ENCODE measurements at places on chromosomes 5 and 9.

DNA sequence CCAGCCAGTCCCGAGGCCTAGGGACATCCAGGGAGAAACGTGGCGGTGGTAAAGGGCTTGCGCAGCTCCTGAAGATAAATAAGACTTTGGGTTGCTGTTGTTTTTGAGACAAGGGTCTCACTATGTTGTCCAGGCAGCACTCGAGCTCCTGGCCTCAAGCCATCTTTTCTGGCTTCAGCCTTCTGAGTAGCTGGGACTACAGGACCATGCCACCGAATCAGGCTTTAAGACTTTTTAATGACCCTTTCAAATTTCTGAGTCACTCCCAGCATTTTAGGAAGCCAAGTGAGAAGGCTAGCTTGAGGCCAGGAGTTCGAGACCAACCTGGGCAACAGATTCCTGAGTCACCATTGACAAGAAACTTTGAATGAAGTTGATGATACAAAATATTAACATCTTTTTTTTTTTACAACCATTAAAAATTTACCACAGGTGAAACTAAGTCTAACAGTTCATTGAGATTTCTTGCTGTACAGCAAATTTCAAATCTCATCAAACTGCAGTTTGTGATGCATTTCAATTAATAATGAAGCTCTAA lies 817 bp upstream of the GNE start:
- DNase-seq, result no peak

GRCh38 chr9:78150312-78150982 lies 85.4 kb upstream of the CEP78 start:
- DNase-seq, result no peak

GRCh38 chr9:26520141-26520540 lies 372.5 kb downstream of the CAAP1 start:
- DNase-seq, result no peak

GRCh38 chr5:71522151-71522550 lies 65.0 kb upstream of the MCCC2 start:
- no peak for DNase-seq

DNA sequence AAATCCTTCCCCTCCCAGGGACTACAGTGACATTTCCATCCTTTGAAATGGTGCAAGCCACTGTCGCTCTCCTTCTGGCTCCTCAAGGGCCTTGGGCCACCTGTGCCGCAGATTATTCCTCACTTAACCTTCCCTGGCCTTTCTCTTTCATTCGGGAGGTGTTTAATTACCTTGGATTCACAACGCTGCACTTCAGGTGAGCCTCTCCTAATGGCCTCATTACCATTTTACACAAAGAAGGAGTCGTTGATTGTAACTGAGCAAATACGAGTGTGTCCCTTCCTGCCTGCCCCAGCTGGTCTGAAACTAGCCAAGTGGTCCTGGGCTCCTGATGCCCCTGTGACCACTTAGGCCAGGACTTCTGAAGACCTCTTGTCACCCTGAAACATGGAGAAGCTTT lies 205.0 kb downstream of the CRB2 start:
- no peak for DNase-seq

- peak; percentile 90 for DNase-seq
Measured at GRCh38 chr5:134577796-134578577, 52.5 kb downstream of the JADE2 start.

- no peak for DNase-seq
Measured at GRCh38 chr5:134000696-134001453, 3.9 kb downstream of the VDAC1 start.

DNA sequence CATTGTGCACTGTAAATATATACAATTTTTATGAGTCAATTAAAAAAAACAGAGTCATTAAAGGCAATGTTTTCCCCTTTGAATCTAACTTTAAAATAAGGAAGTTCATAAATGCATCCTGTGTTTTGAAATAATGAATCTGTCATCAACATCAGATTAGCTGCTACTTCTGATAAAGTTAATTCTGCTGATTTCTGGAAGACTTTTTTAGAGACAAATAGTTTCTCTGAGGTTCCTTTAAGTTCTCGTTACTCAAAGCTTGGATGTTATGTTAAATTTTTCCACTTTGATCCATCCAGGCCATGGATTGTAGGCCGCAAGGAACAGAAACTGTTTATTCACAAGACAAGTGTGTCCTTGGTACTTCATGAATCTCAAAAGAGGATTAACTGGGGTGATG lies 115.5 kb downstream of the CARTPT start:
- DNase-seq, result no peak

DNA sequence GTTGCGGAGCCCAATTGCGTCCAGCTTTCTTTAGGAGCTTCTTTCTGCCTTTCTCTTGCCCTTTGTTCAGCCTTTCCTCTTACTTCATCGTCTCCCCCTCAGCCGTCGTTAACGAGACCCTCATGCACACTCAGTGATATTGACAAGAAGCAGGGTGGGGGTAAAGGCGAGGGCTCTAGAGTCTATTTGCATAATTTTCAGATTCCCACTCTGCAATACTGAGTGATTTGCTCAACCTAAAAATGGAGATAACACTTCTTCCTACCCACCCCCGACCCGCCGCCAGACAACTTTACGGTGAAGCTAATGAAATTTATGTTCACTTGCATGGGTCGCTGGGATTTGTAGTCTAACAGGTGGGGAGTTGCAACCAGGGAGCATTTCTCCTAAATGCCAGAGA lies 1.3 kb upstream of the TBC1D2 start:
- peak; percentile 69 for DNase-seq

DNA sequence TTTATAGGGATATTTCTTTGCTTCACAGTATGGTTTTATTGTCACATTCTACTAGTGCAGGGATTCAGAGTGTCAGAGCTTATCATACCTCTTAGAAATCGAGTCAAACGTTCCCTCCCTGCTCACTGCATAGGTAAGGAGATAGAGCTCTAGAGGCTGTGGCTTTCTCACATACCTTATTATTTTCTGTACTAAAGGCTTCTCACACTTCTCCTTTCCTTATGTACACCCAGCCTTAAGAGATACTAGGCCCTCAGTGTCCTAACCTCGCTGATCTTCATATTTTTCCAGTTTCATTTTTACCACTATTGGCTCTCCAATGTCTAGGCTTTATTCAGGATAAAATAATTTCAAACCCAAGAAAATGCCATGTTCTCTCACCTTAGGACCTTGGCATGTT lies 297.3 kb upstream of the RIOK2 start:
- no peak for DNase-seq

- DNase-seq, result peak; percentile 1
Measured at GRCh38 chr5:100595152-100595811, 60.1 kb downstream of the FAM174A start.

DNA sequence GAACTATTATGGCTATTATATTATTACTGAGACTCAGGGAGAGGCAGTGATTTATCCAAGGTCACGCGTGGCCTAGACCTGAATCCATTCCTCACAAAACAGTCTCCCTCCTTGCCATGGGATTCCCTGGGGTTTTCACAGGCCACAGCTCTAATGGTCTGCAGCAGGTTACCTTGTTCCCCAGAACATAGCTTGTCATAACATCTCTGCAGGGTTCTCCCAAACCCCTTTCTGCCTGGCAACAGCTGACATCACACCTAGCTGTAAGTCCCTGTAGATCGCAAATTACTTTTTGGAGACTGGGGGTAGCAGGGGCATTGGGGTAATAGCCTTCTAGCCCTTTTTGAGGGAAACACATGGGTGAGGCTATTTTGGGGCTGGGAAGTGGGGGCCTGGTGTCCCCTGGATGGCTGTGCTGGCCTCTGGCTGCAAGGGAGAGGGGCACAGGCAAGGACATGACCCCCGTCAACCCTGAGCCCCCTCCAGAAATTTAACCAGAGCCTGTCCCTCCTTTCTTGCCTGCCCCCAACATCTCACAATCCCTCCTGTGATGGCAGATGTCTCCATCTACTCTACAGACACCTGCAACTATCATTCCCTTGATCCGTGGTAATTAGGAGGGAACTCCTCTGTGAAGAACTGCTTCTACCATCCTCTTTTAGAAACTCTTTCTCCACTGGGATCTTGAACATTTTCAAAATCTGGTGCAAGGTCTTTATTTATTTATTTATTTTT lies 1.3 kb downstream of the CD74 start:
- no peak for DNase-seq

- no peak for DNase-seq
Measured at GRCh38 chr9:16482764-16483163, 387.7 kb downstream of the BNC2 start.

GRCh38 chr5:28766565-28767158 lies 1728.3 kb upstream of the CDH9 start:
- peak; percentile 1 for DNase-seq

DNA sequence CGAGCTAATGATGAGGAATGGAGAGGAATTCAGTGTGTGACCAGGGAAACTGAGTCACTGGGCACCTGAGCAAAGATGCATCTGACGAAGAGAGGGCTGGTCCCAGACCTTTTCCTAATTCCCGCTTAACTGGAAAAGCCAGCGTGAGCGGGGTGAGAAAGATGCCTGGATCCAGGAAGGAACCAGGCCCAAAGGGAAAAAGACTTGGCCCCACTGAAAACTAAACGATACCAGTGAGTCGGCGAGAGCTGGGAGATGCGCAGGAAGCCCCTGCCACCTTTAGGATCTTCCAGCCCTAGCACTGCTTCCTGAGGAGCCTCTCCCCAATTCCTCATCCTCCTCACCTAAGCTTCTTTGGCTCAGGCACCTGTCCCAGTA lies 499 bp upstream of the FCHSD1 start:
- DNase-seq, result peak; percentile 50

GRCh38 chr5:159331093-159331973 lies 1.0 kb upstream of the IL12B start:
- DNase-seq, result peak; percentile 86

DNA sequence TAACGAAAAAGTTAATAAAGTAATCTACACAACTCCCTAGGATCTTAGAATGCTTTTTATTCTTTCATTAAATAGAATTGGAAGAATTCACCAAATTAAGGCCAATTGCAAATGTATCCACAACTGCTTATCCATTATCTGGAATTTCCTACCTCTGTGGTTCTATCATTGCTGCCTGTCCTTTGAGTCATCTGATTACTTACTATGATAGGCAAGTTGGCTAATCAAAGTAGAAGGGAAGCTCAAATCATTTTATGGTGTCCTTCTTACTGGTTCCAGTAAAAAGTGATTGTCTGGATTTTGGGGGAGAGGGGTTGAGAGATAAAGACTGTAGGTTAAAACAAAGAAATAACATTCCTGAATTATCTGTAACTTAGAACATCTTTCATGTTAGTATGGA lies 161.4 kb upstream of the GNA14 start:
- DNase-seq, result no peak

GRCh38 chr5:132629230-132629944 lies 28.6 kb upstream of the IL13 start:
- DNase-seq, result no peak

- no peak for DNase-seq
Measured at GRCh38 chr9:78021697-78022096, 9.9 kb downstream of the GNAQ start.

DNA sequence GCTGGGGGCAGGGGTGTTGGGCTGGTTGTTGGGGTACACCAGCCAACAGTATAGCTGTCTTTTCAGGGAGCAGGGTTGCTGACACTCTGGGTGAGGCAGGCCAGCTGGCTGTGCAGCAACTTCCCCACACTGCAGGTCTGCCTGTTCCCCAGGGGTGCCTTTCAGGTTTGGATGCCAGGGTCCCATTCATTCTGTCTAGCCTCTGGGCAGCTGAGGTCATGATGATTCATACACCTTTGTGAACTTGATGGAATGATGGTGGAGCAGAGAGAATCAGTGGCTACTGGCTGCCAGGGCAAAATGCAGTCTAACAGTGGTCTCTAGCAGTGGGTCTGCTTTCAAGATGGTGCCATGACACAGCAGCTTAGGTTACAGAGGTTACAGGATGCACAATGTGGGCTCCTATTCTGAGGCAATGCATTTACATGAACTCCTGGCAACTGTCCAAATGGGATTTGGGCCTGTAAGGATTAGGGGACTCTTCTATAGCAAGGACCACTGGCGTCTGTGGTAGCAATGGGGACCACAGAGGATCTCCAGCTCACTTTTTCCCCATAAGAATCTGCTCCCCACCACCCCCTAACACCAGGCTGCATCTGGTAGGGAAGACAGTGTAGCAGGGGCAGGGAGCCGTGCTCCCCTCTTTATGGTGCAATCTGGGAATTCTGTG lies 103.7 kb downstream of the FEM1C start:
- DNase-seq, result no peak

GRCh38 chr5:76805821-76806505 lies 12.9 kb upstream of the F2RL1 start:
- no peak for DNase-seq

Measured in SK-N-SH (cell line).